Fibroblast of skin of right quadriceps (primary cell): ENCODE measurements at places on chromosomes 3 and 15.

GRCh38 chr3:7188551-7188950, 327.6 kb downstream of the GRM7 start:
- DNase-seq: no peak

- no peak for DNase-seq
Measured at GRCh38 chr15:58386641-58387040, 45.1 kb upstream of the LIPC start.

GRCh38 chr3:159964166-159964973, 24.3 kb upstream of the IL12A start:
- peak; percentile 86 for DNase-seq

- DNase-seq: peak; percentile 37
Measured at GRCh38 chr3:177482048-177482691, 284.9 kb upstream of the TBL1XR1 start.

GRCh38 chr3:158774965-158775364, 26.9 kb upstream of the MFSD1 start:
- peak; percentile 21 for DNase-seq

DNA sequence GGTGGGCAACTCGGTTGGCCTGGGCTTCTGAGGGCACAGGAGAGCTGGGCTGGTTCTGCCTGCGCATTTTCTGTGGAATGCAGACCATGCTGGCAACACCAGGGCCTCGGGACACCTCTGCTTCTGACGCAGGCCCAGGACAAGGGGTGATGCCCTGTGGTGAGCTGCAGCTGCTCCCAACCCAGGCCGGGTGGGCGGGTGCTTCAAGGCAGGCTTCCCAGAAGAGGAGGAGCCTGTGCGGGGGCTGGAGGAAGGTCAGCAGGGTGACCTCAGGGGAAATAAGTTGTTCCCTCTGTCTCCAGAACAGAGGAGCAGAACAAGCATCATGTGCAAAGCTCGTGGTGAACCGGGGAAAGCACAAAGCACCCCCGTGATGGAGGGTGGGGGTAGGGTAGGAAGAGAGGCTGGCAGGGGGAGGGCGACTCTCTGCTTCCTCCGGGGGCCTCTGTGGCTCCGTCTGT, 11.0 kb upstream of the PLXNA1 start:
- DNase-seq: peak; percentile 13

DNA sequence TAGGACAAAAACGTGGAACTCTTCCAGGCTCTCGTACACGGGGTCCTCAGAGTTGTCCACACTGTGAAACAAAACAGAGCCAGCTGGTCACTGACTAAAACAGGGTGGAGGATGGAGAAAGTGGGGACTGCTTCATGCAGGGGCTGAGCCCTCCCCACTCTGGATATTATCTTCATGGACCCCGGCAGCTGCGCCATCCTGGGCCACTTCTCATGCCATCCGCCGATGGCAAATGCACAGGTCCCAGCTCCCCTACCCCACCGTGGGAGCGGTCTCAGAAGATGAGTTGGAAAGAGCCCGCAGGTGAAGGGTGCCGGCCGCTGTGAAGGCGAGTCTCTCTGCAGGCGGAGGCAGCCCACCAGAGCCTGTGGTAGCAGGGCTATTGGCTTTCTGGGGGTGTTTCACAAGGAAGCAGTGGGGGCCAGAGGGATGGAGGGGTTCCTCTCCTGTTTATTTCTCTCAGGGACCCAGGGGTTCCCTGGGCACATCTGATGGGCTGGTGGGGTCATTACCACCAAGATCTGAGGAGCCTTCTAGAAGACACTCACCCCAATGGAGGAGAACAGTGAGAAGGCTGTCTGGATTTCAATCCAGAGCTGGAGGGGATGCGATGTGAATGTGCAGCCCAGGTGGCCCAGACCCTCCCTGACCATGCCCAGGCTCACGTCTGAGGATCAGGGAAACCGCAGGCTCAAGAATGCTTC, 177.3 kb downstream of the KLF13 start:
- no peak for DNase-seq

GRCh38 chr3:23484386-23484785, 281.3 kb downstream of the UBE2E2 start:
- no peak for DNase-seq

DNA sequence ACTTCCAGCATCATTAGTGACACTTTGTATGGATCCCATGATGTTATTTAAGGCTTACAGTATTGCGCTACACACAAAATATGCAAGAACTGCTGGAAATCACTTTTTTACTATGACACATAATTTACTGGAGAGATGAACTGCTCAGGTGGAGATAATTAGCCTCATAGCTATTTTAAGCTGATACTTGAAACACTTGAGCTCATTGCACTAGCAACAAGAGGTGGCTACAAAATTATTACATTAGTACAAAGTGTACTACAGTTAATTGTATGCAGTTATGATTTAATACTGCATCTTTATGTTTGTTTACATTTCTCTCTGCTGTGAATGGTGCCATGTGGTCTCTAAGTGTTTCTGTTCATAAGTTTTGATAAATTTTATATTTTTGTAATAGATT, 6.5 kb upstream of the LZTFL1 start:
- DNase-seq: no peak

DNA sequence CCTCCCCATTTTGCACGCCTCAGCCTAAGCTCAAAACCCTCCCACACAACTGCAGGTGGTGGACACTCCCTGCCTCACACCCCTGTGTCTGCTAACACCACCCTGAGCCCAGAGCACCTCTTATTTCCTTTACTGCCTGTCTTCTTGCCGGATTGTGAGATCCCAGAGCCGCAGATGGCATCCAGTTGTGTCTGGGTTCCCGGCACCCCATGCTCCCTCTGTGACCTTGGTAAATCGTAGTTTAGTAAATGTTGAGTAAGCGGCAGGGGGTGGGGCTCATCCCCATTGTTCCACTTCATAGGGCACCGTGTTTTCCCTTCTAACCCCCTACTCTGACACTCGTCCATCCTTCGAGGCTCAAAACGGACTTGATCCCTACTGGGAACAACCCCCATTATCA, 14.9 kb downstream of the SPINT1 start:
- DNase-seq: no peak

DNA sequence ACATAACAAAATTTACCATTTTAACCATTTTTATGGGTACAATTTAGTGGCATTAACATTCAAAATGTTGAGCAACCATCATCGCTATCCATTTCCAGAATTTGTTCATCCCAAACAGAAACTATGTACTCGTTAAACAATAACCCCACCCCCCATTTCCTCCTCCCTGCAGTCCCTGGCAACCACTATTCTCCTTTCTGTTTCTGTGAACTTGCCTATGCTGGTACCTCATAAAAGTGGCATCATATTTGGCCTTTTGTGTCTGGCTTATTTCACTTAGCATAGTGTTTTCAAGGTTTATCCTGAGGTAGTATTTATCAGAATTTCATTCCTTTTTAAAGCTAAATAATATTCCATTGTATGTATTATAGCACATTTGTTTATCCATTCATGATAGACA, 32.4 kb downstream of the C3orf80 start:
- no peak for DNase-seq

- peak; percentile 72 for DNase-seq
Measured at GRCh38 chr3:100100425-100100824, 13.9 kb downstream of the FILIP1L start.

DNA sequence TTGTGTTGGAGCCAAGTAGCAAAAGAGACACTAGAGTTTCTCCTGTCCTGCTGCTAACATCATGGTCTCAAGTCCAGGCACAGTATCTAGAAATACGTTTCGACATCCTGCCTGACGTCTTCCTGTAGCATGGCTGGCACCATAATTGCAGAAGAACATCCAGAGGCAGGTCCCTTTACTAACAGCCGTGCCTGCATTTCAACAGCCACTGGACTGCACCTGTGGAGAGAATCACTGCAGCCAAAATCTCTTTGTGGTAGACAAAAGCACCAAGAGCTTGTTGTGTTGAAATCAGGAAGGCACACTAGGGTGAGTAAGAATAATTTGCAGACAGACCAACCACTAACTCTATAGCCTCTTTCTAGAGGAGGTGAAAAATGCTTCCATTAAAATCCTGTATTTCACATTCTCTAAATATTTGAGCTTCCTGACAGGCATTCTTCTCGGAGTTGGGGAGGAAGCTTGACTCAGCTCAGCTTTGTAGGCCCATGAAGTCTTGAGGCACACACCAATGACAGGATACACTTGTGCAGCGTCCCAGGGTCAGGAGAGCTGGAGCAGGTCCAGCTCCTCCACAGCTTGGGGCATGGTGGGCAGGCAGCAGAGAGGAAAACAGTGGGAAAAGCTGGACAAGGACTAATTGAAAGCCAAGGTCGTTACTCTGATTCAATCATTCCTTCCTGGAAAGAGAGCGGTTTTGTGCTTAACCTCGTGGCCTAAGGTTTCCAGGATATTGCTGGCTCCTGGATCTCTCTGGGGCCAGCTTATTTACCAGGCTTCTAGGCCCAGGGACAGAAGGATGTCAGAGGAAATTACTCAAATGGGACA, 244.9 kb downstream of the FAM43A start:
- DNase-seq: peak; percentile 90

DNA sequence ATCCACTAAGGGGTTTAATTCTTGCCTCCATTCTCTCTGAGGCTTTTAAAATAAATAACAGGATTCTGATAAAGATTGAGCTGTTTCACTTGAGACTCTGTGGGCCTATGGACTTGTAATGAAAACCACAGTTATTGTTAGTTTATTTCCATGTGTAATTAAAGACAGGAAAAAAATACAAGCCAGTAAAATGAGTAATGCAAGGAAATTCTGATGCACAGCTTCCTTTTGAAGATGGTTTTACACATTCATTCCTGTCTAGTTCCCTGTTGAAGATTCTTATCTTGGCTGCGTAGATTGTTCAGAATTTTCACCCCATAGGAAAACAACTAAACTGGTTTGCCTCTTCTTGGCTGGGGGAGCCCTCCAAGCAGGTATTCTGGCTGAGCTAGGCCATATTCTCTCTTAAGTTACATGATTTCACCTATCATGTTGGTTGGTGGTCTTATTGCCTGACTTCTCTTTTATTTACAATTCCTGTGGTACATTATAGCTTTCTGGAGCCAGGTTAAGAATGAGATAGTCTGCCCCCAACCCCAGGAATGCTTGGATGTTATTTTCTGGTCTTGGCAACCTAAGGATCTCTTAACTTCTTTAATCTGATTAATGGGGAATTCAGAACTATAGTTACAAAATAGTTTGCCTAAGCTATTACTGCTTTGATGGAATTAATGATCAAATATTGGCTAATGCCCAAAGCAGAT, 67.6 kb downstream of the MITF start:
- peak; percentile 82 for DNase-seq

DNA sequence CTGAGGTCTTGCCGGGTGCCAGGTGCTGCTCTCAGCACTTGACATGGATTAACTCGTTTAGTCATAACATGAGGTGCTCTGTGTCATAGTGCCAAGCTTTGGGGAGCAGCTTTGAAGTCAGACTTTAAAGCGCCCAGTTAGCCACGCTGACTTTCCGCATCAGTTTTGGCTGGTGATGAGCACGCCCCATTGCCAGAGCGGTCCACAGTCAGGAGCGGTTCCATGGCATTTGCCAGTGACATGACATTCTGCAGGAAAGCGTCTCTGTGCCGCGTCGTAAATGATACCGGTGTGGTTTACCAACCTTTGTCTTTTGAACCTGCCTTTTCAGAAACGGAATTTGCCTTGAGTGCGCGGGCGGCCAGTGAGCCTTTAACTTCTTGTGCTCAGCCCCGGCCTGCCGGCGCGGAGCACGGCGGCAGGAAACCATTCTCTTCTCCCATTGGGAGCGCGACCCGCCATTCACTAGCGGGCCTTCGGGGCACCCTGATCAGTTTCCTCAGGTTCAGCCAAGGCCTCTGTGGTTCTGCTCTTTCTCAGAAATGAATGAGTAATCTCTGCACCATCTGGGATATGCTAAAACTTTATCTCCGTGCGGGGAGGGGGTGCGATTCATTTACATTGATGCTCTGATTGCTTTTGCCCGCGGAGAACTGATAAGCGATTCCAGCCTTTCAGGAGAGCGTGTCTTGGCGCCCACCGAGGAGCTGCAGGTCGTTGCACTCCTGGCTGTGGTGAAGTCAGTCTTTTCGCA, 1.7 kb upstream of the SLC2A2 start:
- DNase-seq: peak; percentile 96

DNA sequence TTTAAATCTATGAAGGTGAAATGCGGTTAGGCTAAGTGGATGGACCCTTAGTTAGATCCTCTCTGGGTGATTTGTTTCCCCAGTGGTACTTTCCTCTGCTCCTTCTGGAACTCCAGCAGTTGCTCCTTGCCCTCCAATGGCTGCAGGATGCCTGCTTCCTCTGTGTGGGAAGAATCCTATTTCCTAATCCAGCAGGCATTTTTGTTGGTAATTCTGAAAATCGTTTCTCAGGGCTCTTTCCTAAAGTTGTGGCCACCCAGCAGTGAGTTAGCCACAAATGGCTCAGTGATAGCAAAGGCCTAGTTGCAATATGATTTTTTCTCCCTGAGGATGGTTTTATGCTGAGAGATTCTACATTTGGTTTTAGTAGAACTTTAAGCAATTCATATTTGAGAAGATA, 332.3 kb upstream of the C2CD4B start:
- DNase-seq: peak; percentile 48

DNA sequence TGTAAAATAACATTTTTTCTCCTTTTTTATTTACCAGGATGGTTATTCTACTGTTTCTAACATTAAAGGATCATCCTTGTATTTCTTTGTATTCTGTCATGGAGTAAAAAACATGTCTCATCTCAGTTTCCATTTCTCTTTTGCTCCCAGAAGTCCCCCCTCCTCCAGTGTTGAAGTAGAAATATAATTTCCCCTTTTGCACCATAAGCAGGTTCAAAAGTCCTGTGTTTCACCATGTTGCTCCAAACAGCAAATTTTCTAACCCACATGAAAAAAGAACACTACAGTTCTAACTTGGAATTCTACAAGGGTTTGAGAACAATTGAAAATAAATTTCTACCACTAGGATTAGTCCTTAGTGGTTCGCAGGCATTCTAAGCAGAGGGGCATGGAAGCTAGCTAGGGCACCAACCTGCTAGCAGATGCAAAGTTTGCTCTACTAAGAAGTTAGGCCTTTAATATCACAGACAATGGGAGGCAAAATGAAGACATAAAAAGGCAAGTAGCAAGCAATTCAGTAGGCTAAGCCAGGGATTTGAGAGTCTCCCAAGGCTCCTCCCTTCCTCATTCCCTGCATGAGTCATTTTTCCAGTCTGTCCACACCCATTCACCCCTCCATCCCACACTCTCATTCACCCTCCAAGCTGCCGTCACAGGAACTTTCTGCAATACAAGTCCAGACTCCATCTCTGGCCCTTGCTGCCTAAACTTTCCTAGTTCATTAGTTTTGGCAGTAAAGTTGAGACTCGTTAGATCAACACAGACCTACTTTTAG, 2.3 kb upstream of the MBNL1 start:
- DNase-seq: peak; percentile 96

DNA sequence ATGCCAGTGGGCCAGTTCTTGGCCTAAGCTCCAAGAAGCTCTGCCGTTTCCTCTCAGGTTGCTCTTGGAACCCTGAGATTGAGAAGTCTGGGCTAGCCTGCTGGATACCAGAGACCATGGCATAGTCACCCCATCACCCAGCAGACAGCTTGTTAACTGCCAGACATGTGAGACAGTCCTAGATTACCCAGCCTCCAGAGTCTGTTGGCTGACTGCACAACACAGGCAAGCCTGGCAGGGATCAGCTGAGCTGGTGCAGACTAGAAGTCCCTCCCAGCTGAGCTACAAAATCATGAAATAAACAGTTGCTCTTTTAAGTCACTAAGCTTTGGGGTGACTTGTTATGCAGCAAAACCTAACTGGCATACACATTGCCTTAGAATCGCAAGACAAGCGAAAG, 5.2 kb downstream of the ANAPC13 start:
- no peak for DNase-seq
